ENCODE measurements at places on chromosomes 16 and 17.

GRCh38 chr16:55575496-55575895 is 9.0 kb downstream of the CAPNS2 start:
- DNase-seq, result no peak

- DNase-seq, result peak; percentile 37
Observed at GRCh38 chr16:66264311-66265047, 102.0 kb upstream of the CDH5 start.

DNA sequence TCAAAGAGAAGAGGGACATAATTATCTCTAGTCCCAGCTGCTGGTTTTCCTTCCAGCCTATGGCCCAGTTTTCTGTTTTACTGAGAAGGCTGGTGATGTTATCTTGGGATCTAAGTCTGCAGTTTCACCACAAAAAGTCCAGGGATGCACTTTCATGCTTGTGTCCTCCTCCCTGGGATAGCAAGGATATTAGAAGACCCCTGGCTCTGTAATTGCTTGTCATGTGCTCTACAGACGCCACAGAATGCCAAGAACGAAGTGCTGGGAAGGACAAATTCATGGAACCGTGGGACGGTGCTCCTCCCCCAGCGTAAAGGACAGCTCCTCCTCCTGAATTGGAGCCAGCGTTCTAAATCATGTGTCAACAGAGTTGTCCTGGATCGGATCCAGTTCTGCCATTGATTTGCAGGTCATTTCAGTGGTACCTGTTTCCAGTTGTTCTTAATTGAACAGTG is 8.6 kb downstream of the MAPT start:
- DNase-seq, result no peak

GRCh38 chr17:39981766-39982375 is 1.3 kb downstream of the PSMD3 start:
- no peak for DNase-seq

GRCh38 chr17:79841369-79842135 is 2.3 kb upstream of the CBX4 start:
- peak; percentile 86 for DNase-seq

- DNase-seq, result no peak
Observed at GRCh38 chr16:51404386-51404785, 253.3 kb upstream of the SALL1 start.

DNA sequence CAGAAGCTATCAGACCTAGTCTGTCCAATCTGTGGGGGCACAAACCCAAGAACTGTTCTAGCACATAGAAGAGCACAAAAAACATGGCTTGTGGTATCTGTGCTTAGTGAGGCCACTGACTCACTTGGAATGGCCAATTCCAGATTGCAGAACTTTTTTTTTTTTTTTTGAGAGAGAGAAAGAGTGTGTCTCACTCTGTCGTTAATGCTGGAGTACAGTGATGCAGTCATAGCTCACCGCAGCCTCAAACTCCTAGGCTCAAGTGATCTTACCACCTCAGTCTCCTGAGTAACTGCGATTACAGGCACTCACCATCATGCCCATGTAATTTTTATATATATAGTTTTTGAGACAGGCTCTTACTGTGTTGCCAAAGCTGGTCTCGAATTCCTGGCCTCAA is 77.2 kb upstream of the CLEC3A start:
- DNase-seq, result no peak

GRCh38 chr17:70588003-70588402 is 418.7 kb downstream of the KCNJ2 start:
- no peak for DNase-seq

DNA sequence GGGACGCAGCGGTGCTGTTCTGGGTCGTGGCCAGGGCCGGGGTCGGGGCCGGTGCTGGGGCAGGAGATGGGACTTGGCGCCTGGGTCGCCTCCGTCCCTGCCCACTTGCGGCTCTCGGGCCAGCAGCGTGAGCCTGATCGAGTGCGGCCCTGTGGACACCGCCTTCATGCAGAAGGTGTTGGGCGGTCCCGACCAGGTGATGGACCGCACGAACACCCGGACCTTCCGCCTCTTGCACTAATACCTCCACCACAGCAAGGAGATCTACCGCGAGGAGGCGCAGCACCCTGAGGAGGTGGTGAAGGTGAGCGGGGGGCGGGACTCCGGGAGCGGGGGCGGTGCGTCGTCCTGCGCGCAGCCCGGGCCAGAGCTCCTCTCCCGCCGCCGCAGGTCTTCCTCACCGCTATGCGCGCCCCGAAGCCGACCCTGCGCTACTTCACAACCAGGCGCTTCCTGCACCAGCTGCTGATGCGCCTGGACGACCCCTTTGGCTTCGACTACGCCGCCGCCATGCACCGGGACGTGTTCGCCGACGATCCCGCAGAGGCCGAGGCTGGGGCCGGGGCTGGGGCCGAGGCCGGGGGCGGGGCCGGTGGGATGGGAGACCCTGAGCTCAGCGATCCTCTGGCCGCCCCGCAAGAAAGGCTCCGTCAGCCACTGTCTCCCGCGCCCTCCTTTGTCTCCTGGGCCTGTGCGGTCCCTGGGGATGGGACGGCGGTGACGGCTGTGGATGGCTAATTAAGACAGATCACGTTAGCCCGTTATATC is 4.5 kb upstream of the HSD17B1 start:
- DNase-seq, result peak; percentile 100

GRCh38 chr17:9363440-9364350 is 211.9 kb downstream of the STX8 start:
- DNase-seq, result peak; percentile 22

GRCh38 chr16:84675423-84675822 is 24.4 kb upstream of the USP10 start:
- DNase-seq, result no peak

DNA sequence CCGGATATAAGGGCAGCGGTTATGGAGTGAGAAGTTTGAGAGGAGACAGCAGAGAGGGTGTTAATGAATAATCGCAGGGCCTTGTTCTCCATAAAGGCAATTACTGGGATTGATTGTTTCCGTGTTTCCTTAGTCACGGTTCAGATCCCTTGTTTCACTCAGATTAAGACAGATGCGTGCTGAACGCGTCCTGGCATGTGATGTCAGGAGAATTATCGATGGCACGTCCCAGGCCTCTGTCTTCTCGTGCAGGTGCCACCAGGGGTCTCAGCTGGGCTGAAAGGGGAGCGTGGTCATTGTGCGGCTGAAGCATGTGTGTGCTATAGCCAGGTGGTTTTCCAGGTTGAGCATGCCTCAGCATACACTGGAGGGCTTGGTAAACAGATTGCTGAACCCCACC is 142.4 kb upstream of the NOL11 start:
- no peak for DNase-seq

- DNase-seq, result peak; percentile 96
Observed at GRCh38 chr17:31842195-31843069, 16.6 kb downstream of the COPRS start.

DNA sequence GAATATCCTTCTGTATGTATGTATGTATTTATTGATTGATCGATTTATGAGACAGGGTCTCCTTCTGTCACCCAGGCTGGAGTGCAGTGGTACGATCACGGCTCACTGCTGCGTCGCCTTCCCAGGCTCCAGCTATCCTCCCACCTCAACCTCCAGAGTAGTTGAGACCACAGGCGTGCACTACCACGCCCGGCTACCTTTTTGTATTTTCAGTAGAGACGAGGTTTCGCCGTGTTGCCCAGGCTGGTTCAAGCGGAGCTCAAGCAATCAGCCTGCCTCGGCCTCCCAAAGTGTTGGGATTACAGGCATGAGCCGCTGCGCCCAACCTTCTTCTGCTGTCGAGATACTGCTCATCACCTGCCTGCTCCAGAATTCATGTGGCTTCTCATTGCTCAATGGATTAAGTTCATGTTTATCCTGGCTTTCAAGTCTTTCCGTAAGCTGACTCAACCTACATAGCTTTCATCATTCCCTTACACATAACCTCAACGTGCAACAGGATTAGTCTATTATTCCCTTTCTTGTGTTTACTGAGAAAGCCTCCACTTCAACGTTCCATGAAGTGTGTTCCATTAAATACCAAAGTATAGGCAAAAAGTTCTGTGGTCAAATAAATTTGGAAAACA is 13.6 kb downstream of the TAC4 start:
- DNase-seq, result no peak

GRCh38 chr17:1156864-1157263 is 22.9 kb downstream of the ABR start:
- no peak for DNase-seq

DNA sequence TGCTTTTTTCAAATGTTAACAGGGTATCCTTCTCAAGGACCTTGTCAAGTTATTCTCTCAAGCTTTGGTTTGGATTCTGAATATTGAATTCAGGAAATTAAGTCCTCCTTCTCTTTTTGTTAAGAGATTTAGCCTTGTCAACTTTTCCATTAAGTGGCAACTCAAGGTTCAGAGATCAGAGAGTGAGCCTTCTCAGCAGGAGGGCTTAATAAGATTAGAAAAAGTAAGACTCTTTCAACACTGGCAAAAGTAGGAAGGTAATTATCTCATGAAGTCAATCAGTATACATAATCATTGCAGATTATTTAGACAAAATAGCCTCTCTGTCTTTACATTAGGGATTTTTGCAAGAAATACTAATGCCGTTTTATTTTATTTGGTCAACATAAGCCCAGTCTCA is 330.7 kb downstream of the KIF2B start:
- DNase-seq, result no peak

DNA sequence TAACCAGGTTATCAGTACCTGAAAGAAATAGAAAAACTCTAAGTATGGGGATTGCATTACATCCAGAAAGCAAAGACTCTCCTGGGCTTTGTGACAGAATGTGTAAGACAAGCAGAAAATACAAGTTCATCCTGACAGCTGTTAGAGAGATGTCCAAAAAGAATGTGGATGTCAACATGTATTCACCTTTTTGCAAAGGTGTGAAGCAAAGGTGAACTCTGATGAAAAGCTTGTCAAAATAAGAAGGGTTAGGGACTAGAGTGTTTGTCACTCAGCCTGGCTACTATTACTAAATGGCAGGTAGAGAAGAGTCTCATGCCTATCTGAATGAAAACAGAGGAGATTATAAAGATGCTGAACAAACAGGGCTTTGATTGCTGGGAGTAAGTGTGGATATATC is 527.6 kb upstream of the CA10 start:
- DNase-seq, result no peak

GRCh38 chr17:55219459-55219858 is 45.3 kb upstream of the HLF start:
- no peak for DNase-seq

DNA sequence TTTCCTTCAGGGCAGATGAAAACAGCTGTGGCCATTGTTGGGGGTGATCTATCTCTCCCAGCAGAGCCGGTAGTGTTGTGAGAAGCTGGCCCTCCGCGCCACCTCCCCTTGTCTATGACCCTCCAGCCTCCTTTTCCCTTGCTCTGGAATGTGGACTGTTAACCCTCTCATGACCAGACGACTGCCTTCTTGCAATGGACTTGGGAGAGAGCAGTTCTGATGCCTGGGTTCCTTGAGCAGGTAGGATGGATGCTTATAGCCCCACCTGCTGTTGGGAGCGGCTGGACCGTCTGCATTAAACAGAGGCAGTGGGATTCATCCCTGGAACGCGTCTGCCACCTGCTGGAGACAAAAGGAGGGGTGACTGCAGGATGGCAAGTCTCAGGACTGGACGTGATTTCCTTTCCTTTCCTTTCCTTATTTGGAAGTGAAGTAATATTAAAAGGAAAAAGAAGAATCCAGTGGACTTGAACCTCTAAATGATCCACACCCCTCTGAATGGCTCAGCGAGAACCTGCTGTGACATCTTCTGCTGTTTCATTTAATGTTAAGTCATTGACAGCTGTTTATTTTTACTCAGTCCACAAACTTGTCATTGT is 1.8 kb upstream of the SOST start:
- DNase-seq, result peak; percentile 100

Measured in endodermal cell (in vitro differentiated cells).